Calu3 (cell line): ENCODE measurements at places on chromosomes 7 and 10. TPM values are rescaled to one million over a fixed set of nuclear protein-coding genes. Genes with fewer than 3 reads are reported as not detected.
A peak's percentile ranks its signal among the peaks of the same experiment; 100 is the strongest.

PRLHR gene
- total RNA-seq: not detected in 2 replicates

PIP4K2A gene
- total RNA-seq: 22.7 and 24.2 TPM in 2 replicates

ITIH5 gene
- 2.0 and 5.2 TPM in 2 replicates for total RNA-seq

KNDC1 gene
- total RNA-seq: 1.2 and 1.7 TPM in 2 replicates

OPALIN gene
- not detected in 2 replicates for total RNA-seq

ITGA8 gene
- total RNA-seq: not detected in 2 replicates

CAV1 gene
- total RNA-seq: 13.3 and 15.9 TPM in 2 replicates

RAB11FIP2 gene
- 11.0 and 12.6 TPM in 2 replicates for total RNA-seq

DNA sequence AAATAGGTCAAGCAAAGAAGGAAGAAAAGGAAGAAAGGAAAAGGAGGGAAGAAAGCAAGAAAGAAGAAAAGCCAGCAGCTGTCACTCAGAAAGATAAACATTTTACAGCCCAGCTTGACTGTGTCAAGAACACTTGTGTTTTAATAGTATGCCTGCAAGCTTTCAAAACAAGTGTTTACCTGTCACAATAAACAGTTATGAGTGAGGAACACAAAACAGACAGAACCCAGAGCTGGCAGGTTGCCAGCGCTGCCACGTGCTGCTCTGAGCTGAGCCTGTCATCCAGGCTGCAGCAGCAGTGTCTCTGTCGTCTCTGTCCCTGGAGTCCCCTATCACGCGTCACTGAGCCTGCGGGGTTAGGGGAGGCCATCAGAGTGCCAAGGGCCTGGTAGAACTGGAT is 827.6 kb upstream of the AUTS2 start:
- H3K4me3 ChIP-seq: no peak overlapping the region
- DNase-seq: no peak
- no peaks in the 10 kb centered on the region for H3K4me1 ChIP-seq
- no peaks in the 10 kb centered on the region for H3K27me3 ChIP-seq
- no peaks in the 10 kb centered on the region for H3K36me3 ChIP-seq

DNA sequence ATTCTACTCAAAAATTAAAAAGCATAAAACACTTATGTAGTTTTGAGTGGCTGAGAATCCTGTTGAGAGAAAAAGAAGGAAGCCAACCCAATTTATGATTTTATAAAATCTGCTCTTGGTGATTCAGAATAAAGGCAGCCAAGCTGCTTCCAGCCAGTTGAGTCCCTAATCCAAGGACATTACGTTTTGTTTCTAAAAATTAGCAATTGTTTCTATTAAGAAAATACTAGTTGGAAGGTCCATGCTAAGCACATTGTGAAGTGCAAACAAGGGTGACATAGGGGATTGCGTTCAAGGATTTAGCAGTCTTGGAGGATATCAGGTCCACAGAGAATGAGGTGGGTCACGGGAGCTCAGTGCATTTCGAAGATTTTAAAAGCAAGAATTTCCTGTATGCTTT is 987.7 kb downstream of the TYW1 start:
- H3K4me1 ChIP-seq: no peaks in the 10 kb centered on the region
- DNase-seq: no peak
- no peaks in the 10 kb centered on the region for H3K27me3 ChIP-seq
- H3K4me3 ChIP-seq: no peak overlapping the region
- H3K36me3 ChIP-seq: no peaks in the 10 kb centered on the region
- H3K27ac ChIP-seq: no peak overlapping the region

GRCh38 chr10:102133373-102134195 is 744 bp downstream of the PPRC1 start:
- H3K4me3 ChIP-seq: peak overlapping the region; percentile 98
- peaks cover 24% of the 10 kb centered on the region for H3K36me3 ChIP-seq
- peaks cover 18% of the 10 kb centered on the region for H3K4me1 ChIP-seq
- H3K27me3 ChIP-seq: no peaks in the 10 kb centered on the region

DNA sequence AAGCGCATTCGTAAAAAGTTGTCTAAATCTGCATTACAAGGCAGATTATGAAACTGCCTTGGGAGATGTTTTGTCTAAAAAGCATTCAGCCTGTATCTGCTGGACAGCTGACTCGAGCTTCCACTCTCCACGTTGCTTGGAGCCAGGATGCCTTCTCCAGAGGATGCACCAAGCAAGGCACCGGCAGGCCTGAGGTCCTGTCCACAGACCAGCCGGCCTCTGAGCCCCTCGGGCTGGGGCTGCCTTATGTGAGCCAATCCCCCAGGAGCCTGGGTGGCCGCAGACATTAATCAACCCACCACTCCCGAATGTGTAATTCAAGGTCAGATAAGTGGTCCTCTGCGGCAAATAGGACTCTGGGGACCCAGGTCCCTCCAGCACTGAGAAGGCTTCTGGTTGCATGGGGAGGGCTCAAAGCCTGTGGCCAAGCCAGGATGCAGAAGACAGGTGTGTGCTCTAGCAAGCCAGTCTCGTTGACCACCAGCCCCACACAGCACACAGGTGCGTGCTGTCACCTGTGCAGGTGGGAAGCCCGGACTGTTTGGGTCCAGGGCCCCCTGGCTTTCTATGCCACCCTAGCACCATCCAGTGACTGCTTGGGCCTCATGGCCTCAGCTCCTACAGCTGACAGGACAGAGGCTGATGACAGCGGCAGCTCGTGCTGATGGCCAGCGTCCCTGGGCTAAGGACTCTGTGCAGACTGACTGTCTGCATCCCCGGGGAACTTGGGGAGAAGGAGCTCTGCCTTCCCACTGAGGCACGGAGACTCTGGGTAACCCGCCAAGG is 4.8 kb upstream of the RET start:
- no peaks in the 10 kb centered on the region for H3K4me1 ChIP-seq
- peaks cover 5% of the 10 kb centered on the region for H3K36me3 ChIP-seq
- H3K4me3 ChIP-seq: no peak overlapping the region
- no peak overlapping the region for H3K27ac ChIP-seq

- peaks cover 28% of the 10 kb centered on the region for H3K4me1 ChIP-seq
- DNase-seq: no peak
- H3K4me3 ChIP-seq: no peak overlapping the region
- no peaks in the 10 kb centered on the region for H3K27me3 ChIP-seq
Measured at GRCh38 chr10:5895804-5896203, 5.8 kb downstream of the FBH1 start.

DNA sequence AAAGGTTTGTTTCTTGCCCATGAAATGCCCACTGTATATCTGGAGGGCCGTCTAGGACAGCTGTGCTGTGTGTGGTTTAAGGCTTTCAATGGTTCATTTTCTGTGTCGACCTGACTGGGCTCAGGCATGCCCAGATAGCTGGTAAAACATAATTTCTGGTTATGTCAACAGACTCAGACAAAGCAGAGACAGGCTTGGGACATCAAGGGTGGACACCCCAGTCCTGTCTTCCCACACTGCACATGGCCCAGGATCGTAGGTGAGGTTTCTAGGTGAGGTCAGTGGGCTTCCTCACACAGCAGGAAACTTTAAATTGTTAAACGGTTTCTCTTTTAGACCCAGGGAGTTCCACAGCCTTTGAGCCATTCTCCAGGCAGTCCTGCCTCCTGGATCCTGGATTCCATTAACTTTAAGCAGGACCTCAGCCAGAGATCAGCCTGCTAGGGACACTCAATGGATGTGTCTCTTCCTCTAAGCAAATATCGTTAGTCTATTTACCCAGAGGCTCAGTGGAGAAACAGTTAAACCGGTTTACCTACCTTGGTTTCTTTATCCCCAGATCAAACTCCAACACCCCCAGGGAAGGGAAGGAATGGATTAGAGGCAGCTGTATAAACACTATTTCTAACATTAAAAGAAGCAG is 66.4 kb downstream of the ST8SIA6 start:
- DNase-seq: peak; percentile 24
- H3K27me3 ChIP-seq: no peaks in the 10 kb centered on the region
- H3K4me3 ChIP-seq: peak overlapping the region; percentile 47
- peaks cover 20% of the 10 kb centered on the region for H3K4me1 ChIP-seq
- H3K36me3 ChIP-seq: peaks cover 8% of the 10 kb centered on the region

GRCh38 chr10:19815036-19815730 is 1.0 kb upstream of the PLXDC2 start:
- H3K27ac ChIP-seq: no peak overlapping the region
- peaks cover 46% of the 10 kb centered on the region for H3K27me3 ChIP-seq

GRCh38 chr7:39624935-39625694 is 1.7 kb downstream of the RALA start:
- peaks cover 40% of the 10 kb centered on the region for H3K36me3 ChIP-seq
- H3K4me1 ChIP-seq: peaks cover 43% of the 10 kb centered on the region
- peak overlapping the region; percentile 81 for H3K4me3 ChIP-seq
- no peaks in the 10 kb centered on the region for H3K27me3 ChIP-seq
- H3K27ac ChIP-seq: peak overlapping the region; percentile 38

GRCh38 chr7:1665549-1666316 is 4.3 kb upstream of the ELFN1 start:
- no peak overlapping the region for H3K4me3 ChIP-seq
- no peaks in the 10 kb centered on the region for H3K4me1 ChIP-seq

- H3K4me3 ChIP-seq: no peak overlapping the region
- no peak for DNase-seq
- no peaks in the 10 kb centered on the region for H3K4me1 ChIP-seq
- H3K36me3 ChIP-seq: no peaks in the 10 kb centered on the region
- no peak overlapping the region for H3K27ac ChIP-seq
Measured at GRCh38 chr10:97229322-97230015, 43.7 kb upstream of the SLIT1 start.

GRCh38 chr7:39465055-39465929 is 100.9 kb upstream of the YAE1 start:
- no peak overlapping the region for H3K27ac ChIP-seq
- DNase-seq: peak; percentile 75
- H3K27me3 ChIP-seq: no peaks in the 10 kb centered on the region

DNA sequence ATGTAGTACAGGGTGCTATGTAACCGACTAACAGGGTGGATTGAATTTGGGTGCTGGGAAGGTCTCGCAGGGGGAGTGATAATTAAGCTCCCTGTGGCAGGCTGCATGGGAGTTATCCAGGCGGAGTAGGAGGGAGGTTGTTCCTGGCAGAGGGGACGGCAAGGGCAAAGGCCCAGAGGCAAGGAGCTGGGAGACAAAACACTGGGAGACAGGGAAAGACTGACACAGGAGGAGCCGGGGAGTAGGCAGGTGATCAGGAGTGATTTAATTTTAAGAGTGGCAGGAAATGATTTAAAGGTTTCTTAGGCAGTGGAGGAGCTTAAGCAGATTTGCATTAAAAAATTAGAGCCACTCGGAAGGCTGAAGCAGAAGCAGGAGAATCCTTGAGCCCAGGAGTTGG is 40.7 kb upstream of the LEP start:
- H3K27me3 ChIP-seq: peaks cover 60% of the 10 kb centered on the region
- no peak for DNase-seq
- no peak overlapping the region for H3K4me3 ChIP-seq

- no peaks in the 10 kb centered on the region for H3K27me3 ChIP-seq
- no peak overlapping the region for H3K27ac ChIP-seq
- no peak for DNase-seq
- no peaks in the 10 kb centered on the region for H3K36me3 ChIP-seq
- no peak overlapping the region for H3K4me3 ChIP-seq
Measured at GRCh38 chr10:43196981-43197833, 59.0 kb downstream of the CSGALNACT2 start.

DNA sequence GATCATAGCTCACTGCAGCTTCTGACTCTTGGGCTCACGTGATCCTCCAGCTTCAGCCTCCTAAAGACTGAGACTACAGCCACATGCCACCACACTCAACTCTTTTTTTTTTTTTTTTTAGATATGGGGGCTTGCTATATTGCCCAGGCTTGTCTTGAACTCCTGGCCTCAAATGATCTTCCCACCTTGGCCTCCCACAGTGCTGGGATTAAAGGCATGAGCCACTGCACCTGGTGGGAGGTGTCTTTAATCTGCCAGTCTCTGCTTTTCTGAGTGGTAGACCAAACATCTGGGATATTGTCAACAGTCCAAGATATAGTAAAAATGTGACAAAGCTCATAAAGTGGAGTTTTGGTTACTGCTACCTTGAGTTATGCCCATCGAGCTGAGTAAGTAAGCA is 104.9 kb upstream of the FOXP2 start:
- H3K36me3 ChIP-seq: no peaks in the 10 kb centered on the region
- no peaks in the 10 kb centered on the region for H3K4me1 ChIP-seq
- H3K27ac ChIP-seq: no peak overlapping the region
- H3K4me3 ChIP-seq: no peak overlapping the region

- H3K4me1 ChIP-seq: peaks cover 11% of the 10 kb centered on the region
- H3K27me3 ChIP-seq: no peaks in the 10 kb centered on the region
- no peaks in the 10 kb centered on the region for H3K36me3 ChIP-seq
Measured at GRCh38 chr10:31413325-31413724, 94.3 kb downstream of the ZEB1 start.

GRCh38 chr10:75649466-75649865 is 218.0 kb downstream of the LRMDA start:
- no peaks in the 10 kb centered on the region for H3K36me3 ChIP-seq
- no peak overlapping the region for H3K4me3 ChIP-seq
- H3K27ac ChIP-seq: no peak overlapping the region
- DNase-seq: no peak

GRCh38 chr7:26609532-26609931 is 254.9 kb downstream of the SKAP2 start:
- no peak overlapping the region for H3K27ac ChIP-seq
- peaks cover 13% of the 10 kb centered on the region for H3K27me3 ChIP-seq
- DNase-seq: no peak
- no peaks in the 10 kb centered on the region for H3K36me3 ChIP-seq
- H3K4me3 ChIP-seq: no peak overlapping the region

DNA sequence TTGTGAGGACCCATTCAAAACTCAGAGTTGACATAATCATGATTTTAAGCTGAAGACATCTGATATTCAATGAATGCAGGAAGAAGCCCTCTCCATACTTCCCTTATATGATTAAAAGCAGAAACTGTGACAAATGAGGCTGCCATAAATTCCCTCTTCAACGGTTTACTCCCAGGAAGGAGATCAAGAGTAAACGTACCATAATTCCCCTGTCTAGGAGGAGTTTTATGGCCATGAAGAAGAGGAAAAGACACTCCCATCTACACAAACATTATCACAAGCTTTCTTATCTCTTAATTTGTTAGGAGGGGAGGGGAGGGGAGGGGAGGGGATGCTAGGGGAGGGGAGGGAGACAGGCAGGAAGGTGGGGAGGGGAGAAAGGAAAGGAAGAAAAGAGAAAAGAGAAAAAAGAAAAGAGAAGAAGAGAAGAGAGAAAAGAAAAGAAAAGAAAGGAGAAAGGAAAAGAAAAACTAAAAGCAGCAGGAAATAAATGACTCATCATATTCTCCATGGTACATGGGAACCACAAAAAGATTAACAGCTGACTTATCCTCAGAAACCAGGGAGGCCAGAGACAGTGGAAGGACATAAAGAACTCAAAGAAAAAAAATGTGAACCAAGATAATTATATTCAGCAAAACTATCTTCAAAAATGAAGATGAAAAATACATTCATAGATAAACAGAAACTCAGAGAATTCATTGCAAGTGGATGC is 121.6 kb downstream of the ALOX5 start:
- no peaks in the 10 kb centered on the region for H3K27me3 ChIP-seq
- no peak overlapping the region for H3K27ac ChIP-seq
- no peak overlapping the region for H3K4me3 ChIP-seq
